Activated CD4-positive, alpha-beta T cell treated with anti-CD3 and anti-CD28 coated beads, Interleukin-2, amount 50 U/mL, for 16 hours (primary cell): ENCODE measurements at places on chromosomes 13 and 19.

DNA sequence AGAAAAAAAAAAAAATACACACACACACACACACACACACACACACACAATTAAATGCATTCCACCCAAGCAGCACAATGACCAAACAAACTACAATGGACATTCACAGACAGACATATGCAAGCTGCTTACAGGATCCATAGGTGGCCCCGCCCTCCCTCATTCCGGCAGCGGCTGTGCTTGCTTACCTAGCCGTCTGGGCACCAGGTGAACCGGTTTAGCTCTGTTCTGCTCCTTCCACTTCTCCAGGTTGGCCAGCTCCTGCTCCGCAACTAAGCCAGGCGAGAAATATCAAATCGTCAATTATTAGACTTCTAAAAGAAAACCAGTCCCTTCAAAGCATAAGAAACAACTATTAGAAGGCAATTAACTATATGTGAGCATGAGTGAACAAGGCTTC lies 23.1 kb downstream of the EPSTI1 start:
- DNase-seq, result no peak

- no peak for DNase-seq
Measured at GRCh38 chr13:98468361-98468760, 108.5 kb downstream of the STK24 start.

DNA sequence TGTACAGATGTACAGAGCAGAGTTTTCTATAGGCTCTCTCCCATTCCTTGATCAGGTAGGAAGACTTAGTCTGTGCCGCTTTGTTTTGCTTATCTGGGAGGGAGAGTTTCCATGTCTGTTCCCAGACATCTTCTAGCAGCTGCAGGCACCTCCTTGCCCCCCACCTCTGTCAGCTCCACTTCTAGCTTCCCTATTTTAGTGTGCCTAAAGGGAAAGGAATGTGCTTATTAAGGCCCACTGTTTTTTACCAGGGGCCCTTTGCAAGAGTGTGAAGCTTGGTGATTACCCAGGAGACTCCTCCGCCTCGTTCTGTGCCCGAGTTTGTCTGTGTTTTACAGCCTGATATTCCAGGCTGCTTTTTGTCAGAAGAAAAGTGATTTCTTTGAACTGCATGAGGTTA lies 1984.4 kb downstream of the OLFM4 start:
- DNase-seq, result no peak

DNA sequence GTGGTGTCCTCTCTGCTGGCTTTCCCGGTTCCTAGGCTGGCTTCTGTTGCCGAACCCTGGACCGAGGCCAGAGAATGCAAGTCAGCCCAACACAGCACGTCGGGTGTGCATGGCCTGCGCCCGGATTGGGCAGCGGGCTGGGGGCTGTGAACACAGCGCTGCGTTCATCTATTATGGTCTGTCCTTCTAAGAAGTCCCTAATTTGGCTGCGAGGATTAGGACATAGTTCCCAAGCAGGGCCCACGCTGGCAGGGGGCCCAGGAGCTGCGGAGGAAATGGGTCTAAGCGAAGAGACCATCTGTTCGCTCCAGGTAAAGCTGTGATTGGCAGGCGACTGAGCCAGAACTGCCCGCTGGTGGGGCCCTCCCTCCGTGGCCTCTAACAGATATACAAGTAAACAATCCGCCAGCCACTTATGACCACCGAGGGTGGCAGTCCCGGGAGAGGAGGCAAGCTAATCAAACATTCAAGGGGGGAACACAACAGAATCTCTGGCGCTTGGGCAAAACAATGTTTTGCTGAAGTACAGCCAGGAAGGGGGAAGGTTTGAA lies 6.0 kb downstream of the SYCE2 start:
- DNase-seq, result no peak

DNA sequence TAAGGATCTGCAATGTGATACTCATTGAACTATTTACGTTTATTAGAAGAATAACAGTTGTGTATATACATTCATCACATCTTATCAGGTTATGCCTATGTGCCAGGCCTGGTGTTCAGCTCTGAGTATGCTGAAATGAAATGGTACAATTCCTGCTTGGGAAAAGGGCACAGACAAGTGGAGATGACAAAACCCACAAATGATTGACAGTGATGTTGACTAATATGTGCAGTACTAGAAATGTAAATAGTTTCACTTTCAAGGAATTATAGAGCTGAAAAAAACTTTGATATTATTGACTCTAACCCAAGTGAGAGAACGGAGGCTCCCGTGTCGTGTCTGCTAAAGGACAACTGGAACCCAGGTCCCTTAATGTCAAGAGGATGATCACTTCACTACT lies 386.8 kb upstream of the DACH1 start:
- no peak for DNase-seq

GRCh38 chr13:21371011-21371410 lies 88.1 kb downstream of the ZDHHC20 start:
- no peak for DNase-seq

DNA sequence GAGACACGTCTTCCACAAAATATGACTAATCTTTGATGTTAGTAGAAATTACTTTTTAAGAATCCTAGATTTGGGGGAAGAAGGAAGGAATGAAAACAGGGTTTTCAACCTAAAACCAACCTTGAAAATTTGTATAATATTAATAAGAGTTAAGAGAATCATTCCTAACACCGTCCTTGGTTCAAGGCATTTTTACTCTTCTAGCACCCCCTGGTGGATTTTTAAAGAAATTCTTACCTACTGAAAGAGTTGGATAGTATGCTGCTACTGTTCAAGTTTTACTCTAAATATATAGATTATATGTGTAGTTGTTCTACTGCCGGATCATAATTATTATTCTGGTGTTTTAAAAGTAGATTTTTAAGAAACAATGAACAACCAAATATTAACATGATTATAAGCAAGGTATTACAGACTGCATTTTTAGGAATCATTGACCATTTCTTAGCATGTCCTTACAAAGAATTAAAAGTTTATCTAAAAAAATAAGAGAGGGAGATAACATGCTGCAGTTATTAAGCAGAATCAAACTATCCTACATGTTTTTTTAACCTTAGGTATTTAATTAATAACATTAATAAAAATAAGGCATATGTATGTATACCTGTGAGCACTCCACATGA lies 7.4 kb upstream of the SLITRK6 start:
- peak; percentile 53 for DNase-seq
